ENCODE measurements at places on chromosomes 3 and 15. TPM values are rescaled to one million over a fixed set of nuclear protein-coding genes. Genes with fewer than 3 reads are reported as not detected.

Gene LARP6
- total RNA-seq, result 62.8 TPM

DNA sequence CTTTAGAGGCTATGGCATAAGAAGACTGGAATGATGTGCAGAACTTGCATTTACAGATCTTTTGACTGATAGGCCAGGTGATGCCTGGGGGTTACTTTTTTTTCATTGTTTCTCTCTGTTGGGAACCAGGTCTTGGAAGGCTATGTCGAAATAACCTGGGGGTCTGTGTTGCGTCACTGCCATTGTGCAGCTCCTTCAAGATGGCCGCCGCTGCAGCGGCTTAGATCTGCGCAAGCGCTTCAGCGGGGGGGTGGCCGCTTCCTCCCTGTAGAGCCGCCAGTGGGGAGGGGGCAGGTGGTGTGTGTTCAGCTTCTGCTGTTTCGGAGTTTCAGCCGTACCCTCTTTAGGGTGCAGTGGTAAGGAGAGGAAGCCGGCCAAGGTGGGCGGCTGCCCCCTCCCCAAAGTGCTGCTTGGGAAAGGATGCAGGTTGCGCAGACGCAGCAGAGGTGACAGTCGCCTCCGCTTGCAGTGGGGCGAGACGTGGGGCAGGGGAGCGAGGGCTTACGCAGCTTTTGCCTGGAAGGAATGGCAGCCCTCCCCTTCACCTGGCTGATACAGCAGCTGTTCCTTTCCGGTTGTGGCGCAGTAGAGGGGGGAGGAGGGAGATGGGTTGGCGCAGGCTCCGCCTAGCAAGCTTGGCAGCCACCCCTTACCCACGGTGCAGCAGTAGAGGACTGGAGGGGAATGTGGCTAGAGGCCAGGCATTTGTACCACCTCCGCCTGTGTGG lies 1.5 kb downstream of the SNRPN start:
- DNase-seq, result no peak

DNA sequence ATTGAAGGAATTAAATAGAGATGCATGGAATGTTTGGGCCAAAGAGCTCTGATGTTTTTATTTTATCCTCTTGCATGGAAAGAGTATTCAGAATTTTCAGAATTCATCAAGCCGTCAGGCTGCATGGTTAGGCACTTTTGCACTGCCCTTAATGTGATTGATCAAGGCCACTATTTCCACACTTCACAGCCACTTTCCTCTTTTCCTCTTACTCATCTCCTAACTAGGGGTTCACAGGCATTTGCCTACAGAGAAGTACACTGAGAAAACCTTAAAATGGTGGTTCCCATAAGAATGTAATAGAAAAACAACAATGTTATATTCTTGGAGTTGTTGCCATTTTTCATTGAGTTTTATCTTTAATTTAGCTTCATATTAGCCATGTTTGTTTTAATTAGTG lies 10.9 kb downstream of the SLC35A5 start:
- no peak for DNase-seq

GRCh38 chr3:27673701-27674100 lies 48.4 kb downstream of the EOMES start:
- DNase-seq, result no peak

GRCh38 chr15:82543160-82543559 lies 2.9 kb upstream of the RPS17 start:
- DNase-seq, result peak; percentile 37

All from MG63 (cell line).